AG20443 (cell line): ENCODE measurements at places on chromosomes 7 and 10.
A peak's percentile ranks its signal among the peaks of the same experiment; 100 is the strongest.

GRCh38 chr10:52571018-52571417 lies 201.6 kb downstream of the MBL2 start:
- DNase-seq, result peak; percentile 16

DNA sequence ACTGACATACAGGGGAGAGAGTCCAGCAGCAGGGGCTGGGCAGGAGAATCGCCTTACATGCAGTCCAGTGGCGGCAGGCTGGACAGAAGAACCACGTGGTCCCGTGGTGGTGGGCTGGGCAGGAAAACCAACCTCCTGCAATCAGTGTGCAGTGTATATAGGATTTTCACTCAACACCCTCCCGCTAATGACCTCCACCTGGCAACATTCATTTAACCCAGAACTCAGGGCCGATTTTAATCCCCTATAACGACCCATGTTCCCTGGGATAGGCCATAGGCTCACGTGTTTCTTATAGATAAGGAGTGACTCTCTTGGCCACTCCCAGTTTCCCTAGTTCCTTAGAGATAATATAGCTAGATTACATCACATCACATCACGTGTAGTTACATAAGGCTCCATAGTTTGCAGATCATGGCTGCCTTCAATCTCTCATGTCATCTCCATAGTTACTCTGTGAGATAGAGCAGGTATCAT lies 19.4 kb downstream of the MTURN start:
- DNase-seq, result no peak

DNA sequence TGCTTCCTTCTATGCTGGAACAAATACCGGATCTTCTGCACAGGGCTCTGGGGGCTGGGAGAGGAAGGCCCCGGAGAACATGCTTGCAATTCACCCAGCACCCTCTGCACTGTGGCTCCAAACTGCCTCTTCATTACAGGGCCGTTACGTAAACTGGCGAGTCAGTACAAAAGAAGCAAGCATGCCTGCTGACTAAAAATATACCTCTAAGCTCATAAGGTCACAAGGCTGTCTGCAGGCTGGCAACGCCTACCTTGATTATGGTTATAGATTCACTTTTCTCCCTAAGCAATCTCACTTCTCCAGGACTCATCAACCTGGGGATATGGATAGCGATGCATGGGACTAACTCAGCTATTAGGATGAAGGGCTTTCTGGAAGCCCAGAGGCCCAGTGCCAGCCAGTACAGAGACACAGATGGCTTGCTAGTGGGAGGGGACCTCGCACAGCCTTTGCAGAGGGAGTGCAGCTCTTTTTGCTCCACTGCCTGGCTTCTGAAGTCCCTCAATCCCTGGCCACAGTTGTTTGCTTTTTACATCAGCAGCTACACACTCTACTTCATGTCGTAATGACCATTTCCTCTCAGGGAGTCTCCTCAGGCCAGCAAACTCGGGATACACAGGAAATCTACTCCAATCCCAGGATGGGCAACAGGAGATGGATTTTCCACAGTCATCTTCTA lies 96.1 kb downstream of the SH3PXD2A start:
- DNase-seq, result peak; percentile 58

DNA sequence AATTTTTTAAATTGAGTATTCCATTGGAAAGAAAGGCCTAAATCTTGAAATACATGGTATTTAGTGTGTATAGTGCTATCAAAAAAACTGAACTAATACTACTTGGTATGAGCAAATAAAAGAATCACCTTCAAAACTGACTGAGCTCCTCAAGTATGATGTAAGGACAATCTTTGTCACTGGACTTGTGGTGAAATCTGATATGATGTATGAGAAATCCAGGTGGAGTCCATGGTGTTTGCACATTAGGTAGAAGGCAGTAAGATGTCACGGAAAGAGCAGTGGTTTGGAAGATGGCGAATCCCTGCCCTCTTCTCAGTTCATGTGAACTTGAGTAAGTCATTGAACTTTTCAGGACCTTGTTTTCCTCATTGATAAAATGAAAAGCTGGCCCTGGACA lies 62.1 kb upstream of the COL1A2 start:
- no peak for DNase-seq

- peak; percentile 20 for DNase-seq
Observed at GRCh38 chr7:13990319-13990983, 985 bp upstream of the ETV1 start.

GRCh38 chr10:130224228-130224627 lies 88.0 kb downstream of the GLRX3 start:
- DNase-seq, result no peak

DNA sequence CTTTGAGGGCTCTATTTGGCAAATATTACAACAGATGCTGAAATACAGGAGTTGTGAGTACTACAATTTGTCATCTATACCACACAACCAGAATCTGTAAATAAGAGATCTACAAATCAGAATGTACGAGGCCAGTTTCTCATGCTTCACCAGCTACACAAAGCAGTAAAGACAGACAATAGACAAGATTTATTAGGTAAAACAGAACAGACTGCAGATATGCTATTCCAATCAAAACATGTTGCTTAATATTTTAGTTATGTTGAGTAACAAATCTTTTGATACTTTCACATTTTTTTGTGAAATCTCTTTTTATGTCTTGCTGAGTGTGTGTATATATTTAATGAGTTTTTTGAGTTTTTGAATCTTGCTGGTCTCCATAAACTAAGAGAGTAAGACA lies 109.1 kb downstream of the CHCHD3 start:
- no peak for DNase-seq

DNA sequence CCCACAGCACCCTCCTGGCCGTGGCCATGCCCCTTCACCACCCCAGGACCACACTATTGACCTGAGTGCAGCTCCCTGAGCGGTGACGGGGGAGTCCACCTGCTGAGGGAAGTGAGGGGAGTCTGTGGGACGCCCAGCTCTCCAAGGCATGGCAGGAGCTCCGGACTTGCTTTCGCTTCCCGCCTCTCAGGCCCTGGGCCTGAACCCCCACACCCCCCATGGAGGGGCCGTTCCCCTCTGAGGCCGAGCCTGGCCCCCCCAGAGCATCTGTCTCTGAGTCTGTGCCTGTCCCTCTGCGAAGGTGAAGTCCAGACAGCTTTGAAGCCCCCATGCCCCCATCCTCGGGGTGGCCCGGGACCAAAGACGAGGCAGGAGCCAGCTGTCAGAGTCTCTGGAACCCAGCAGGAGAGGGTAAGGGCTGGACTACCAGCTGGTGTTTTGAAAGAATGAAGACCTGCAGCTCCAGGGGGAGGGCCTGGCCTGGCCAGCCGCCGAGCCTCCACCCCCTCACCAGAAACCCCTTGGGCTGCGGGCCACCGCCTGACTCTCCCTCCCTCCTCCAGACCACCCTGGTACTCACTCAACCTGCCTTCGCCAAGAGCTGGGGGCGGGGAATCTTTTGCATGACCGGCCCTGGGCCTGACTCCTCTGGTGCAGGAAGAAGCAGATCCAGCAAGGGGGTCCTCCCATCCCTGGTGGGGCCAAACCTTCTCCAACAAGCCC lies 114.0 kb downstream of the PDGFA start:
- no peak for DNase-seq

- DNase-seq, result no peak
Observed at GRCh38 chr10:102588875-102589274, 55.4 kb upstream of the TRIM8 start.

DNA sequence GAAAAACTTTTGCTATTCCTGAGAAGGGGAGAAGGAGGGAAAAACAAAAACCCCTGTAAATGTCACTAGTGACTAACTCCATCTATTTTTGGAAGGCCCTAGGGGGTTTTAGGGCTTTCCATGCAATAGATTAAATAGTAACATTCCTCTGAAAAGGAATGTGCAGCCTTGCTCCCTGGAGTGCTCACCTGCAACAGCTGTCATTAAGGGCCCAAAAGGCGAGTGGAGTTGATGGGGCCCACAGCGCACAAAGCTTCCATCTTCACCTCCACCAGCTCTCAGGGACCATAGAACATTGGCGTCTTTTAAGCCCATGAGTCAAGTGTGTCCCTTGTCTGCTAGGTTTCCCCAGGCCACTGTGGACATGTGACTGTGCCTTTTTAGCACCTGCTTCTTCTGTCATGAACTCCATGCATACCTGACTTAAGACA lies 58.0 kb upstream of the IL6 start:
- DNase-seq, result no peak

DNA sequence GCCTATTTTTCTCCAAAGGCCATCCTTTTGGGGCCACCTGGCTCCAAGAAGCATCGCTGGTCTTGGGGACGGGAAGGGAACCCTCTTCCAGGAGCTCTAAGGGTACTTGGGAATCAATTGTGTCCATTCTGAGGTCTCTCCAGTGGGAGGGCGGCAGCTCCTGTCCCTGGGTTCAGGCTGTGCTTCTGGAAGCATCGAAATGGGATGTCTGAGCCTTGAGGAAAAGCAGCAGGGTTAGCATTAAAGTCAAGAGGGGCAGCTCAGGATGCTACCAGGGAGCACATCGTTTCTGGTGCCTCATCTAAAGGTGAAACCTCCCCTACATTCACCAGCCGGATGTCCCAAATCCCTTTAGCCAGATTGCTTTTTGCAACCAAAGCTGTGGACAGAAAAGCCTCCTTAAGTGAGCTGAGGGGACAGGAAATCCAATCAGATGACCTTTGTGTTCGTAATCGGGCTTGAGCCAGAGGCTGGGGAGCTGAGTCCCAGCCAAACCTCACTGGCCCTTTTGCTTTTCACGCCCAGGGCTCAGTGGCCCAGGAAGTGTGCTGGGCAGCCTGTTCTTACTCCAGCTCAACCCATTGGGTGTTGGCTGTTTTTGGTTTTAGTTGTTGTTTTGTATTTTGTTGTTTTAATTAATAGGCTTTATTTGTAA lies 88.8 kb upstream of the ANLN start:
- no peak for DNase-seq

DNA sequence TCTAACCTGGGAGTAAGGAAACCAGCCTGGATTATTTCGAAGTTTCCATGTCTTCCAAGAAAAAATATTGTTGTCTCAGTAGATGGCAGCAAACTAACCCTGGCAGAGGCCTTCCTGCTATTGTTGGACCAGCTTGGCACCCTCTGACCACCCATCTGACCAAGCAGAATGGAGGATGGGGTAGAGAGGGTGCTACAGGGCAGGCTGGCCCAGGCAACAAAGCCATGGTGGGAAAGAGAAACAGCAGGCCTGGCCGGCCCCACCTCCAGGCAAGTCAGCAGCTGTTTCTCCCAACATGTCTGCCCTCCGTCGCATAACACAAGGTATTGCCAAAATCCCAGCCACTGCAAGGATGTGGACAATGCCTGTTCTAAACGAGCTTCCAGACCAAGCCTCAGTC lies 95.0 kb downstream of the FAM53B start:
- peak; percentile 55 for DNase-seq

DNA sequence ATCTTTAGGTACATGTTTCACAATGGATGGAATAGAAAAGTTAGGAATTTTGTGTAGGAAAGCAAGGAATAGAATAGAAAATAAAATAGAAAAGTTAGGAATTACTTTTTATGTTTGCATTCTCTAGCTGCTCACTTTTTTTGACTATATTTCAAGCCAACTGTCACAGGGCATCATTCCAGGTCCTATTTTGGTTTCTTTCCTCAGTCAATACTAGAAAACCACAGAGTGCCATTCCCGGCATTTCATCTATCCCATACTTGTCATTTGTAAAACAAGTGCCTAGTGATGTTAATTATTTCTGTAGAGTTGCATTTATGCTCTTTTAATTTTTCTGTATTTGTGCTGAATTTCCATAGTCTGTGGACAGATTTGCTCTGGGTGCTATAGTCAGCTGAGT lies 66.2 kb downstream of the SDK1 start:
- DNase-seq, result no peak

DNA sequence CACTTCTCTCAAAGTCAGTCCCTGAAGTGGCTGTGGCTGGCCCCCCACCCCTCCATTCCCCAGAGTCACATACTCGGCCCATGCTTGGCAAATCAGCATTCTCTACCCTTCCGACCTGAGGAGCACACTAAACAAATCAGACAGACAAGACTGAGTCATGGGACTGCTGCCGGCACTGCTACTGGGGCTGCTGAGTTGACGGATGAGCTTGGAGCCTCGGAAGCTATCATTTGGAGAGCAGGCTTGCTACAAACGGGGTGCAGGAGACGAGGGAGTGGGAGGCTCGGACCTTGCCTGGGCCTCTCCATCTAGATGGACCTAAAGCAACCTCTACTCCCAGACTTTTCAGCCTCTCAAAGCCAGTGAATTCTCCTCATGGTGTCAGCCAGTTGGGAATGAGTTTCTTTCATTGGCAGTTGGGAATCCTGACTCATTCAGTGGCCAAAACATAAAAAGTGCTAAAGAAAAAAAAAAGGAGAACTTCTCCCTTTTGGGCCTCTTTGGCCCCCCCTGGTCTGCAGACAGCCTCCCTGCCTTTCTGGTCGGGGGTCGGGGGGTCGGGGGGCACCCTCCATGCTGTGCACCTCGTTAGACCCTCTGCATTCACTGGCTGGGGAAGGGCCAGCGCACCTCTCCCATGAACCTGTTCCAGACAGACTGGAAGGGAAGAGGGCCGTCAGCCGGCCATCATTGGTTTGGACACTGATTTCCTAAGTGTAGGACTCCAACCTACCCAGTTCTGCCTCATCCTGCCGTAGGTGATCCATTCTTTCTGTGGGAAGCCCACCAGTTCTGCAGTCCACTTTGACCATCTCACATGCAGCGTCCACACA lies 52.3 kb upstream of the COL13A1 start:
- DNase-seq, result peak; percentile 67

GRCh38 chr7:101468546-101469275 lies 106.0 kb downstream of the COL26A1 start:
- no peak for DNase-seq

- no peak for DNase-seq
Observed at GRCh38 chr7:138978541-138979184, 2.5 kb downstream of the KIAA1549 start.

GRCh38 chr10:27744802-27745731 lies 552 bp downstream of the MKX start:
- peak; percentile 24 for DNase-seq

- peak; percentile 41 for DNase-seq
Observed at GRCh38 chr10:127797339-127797738, 60.4 kb downstream of the FOXI2 start.

GRCh38 chr10:35675846-35676245 lies 33.8 kb upstream of the FZD8 start:
- DNase-seq, result no peak

DNA sequence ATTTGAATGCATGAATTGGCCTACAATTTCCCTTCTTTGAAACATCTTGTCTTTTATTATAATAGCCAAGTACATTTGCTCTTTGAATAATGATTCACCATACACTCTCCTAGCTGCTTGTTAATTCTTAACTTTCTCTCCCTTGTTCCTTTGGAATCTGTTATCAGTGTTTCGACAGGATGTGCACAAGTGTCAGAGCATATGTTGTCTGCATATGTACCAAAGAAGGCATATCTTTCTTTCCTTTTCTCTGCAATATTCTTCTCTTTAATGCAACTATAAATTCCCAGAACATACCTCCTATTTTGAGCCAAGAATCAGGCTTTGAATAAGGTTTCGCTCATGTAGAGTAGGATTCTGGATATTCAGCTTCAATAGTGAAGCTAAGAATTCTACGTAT lies 848.3 kb upstream of the C7orf33 start:
- DNase-seq, result no peak

GRCh38 chr10:80077869-80078447 lies 507 bp upstream of the TMEM254 start:
- DNase-seq, result no peak

- DNase-seq, result no peak
Observed at GRCh38 chr10:43900571-43900970, 251.9 kb upstream of the ZNF32 start.
